ENCODE measurements at places on chromosomes 7 and 10.
A peak's percentile ranks its signal among the peaks of the same experiment; 100 is the strongest.

GRCh38 chr10:77075926-77076325, 561.7 kb downstream of the KCNMA1 start:
- no peak for DNase-seq

DNA sequence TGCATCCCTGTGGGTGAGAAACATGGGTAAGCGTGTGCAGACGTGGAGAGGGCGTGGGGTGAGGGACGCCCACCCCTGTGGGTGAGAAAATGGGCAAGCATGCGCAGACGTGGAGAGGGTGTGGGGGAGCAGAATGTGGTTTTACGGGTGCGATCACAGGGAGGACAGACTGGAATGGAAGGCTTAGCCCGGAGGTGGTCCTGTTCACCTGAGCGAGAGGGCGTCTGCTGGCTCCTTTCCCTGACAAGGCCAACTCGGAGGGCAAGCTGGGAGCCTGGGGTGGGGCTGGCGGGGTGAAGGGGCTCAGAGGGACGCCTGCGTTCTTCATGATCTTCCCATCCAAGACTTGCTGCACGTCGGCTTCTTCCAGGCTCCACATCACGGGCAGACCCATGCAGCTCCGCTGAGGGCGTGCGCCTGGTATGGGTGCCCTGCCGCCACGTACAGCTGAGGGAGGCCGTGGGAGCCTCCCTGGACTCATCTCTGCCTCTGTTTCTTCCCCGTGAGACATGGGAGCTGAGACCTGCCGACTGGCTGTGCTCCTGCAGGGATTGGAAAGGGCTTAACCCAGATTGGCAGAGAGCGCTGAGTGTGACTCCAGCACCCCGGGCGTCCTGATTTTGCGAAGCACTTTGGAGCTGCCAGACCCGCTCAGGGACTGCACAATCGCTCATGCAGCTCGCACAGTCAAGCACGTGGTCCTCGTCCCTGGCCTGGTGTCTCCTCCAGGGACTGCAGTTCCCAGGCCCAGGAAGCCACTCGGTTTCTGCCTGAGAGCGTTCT, 74.3 kb upstream of the SHH start:
- no peak for DNase-seq

GRCh38 chr10:110946496-110946895, 27.1 kb downstream of the SHOC2 start:
- peak; percentile 10 for DNase-seq

DNA sequence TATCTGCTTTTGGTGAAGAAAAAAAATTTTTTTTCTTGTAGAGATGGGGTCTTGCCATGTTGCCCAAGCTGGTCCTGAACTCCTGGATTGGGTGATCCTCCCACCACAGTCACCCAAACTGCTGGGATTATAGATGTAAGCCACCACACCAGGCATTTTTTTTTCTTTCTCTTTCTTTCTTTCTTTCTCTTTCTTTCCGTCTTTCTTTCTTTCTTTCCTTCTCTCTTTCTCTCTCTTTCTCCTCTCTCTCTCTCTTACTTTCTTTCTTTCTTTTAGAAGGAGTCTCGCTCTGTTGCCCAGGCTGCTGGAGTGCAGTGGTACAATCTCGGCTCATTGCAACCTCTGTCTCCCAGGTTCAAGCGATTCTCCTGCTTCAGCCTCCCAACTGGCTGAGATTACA, 3.5 kb upstream of the UBE2D4 start:
- DNase-seq, result no peak

DNA sequence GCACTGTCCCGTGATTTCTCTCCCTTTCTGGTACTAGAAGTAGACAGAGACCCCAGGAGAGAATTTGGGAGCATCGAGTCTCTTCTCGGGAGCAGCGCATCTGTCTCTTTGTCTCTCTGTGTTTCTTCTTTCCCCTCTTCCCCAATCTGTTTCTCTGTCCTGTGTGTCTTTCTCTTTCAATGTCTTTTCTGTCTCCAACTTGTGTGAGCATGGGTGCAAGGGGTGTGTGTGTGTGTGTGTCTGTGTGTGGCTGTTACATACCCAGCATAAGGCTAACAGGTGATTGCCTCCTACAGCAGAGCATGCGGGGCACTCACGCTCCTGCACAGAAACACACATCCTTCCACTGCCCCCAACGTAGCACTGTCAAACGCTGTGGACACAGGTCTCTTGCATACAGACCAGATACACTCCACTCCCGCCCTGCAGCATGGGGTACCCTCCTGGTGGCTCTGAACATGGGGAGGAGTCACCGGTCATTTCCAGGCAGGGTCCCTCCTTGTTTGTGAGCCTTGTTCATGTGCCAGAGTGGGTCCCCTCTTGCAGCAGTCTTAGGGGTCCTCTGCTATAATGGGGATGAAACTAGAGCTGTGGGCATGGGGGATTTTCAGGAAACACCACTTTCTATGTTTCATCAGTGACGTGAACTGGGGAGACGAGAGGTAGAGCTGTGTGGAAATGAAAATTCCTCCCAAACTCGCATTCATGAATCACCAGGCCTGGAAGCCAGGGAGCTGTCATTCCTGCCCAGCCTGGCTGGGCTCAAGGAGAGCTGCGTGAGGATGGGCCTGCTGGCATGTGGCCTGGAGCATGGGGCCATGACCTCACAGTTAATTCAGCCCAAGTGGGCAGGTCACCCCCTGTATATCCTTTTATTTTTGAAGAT, 980 bp downstream of the ADAMTS14 start:
- peak; percentile 76 for DNase-seq

- DNase-seq, result no peak
Measured at GRCh38 chr10:67331121-67331910, 364.7 kb downstream of the CTNNA3 start.

- no peak for DNase-seq
Measured at GRCh38 chr10:24149640-24150039, 59.3 kb upstream of the KIAA1217 start.

- peak; percentile 15 for DNase-seq
Measured at GRCh38 chr10:67883710-67884312, 645 bp upstream of the SIRT1 start.

DNA sequence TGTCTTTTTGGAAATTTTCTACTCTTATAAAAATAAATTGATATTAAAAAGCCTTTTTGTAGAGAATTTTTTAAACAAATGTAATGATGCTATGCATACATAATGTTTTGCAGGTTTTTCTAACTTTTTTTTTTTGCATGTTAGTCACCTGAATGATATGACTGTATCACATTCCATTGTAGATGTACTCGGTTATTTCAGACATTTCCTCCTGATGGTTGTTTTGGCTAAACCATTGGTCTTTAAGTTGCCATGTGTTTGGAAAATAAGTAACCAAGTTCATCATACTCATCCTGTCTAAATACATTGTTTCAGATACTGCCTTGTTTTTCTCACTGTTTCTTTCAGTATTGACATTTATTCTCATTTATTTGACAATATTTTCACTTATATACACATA, 25.8 kb downstream of the NHLRC2 start:
- DNase-seq, result peak; percentile 73

DNA sequence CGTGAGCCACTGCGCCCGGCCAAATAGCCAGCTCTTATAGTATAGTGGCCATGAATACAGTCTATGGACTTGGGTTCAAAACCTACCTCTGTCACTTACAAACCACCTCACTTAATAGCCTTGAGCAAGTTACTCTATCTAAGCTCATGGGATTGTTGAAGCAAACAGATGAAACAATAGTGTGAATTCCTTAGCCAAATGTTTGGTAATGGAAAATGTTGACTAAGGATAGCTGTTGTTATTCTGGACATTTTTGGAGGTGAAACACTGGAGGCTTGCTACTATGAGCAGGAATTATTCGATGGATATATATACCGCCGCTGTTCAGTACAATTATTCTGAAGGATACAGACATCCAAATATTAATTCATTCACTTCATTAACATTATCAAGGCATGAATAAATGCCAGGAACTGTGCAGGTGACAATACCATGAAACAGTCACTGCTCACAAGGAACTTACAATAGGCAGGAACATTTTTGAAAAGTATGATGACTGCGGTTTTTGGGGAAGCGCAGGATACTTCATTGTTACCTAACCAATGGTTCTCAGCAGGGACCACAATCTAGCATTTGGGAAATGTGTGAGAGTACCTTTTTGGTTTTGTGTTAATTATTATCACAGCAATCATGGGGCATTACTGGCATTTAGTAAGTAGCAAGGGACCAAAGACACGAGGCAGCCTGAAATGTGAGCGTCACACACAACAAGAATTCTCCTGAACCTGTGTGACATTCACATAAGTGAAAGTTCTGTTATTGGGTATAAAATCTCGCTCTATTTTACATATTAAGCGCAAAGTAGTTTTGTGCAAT, 55.7 kb downstream of the CUBN start:
- no peak for DNase-seq

DNA sequence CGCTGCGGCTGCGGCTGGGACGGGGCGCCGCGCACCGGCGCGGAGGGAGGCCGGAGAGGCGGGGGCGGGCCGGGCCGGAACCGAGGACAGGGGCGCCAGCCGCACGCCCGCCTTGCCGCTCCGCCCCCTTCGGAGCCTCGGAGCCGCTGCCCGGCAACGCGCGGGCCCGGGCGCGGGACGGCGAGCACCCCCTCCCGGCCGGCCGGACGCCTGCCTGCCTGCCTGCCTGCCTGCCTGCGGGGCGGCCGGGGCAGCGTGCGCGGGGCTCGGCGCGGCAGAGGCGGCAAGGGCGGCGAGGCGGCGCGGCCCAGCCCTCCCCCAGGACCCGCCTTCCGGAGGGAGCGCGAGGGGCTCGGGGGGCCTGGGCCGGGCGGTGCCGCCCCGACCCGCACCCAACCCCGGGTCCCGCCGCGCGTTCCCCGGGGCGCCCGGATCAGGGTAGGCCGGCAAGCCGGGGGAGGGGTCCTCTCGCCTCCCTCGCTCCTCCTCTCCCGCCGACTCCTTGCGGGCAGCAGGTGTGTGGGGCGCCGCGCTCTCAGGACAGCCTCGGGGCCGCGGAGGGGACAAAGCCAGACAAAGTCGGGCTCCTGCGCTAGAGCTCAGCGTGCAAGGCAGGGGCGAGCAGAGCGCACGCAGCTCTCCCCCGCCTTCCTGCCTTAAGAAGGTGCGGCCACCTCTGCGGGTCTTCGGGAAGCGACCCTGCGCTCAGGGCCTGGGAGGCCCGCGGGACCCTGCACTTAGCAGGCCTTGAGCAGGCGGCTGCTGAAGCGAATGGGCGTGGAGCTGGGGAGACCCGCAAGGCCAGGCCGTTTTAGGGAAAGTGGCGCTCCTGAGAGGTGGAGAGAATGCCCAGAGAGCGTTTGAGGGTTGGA, at the start of gene KIAA1549:
Gene KIAA1549, minus strand, starts transcription at position 58 of the 872 bp plus-strand sequence. CDS start 120 bp downstream, outside the sequence.
- DNase-seq, result peak; percentile 70

DNA sequence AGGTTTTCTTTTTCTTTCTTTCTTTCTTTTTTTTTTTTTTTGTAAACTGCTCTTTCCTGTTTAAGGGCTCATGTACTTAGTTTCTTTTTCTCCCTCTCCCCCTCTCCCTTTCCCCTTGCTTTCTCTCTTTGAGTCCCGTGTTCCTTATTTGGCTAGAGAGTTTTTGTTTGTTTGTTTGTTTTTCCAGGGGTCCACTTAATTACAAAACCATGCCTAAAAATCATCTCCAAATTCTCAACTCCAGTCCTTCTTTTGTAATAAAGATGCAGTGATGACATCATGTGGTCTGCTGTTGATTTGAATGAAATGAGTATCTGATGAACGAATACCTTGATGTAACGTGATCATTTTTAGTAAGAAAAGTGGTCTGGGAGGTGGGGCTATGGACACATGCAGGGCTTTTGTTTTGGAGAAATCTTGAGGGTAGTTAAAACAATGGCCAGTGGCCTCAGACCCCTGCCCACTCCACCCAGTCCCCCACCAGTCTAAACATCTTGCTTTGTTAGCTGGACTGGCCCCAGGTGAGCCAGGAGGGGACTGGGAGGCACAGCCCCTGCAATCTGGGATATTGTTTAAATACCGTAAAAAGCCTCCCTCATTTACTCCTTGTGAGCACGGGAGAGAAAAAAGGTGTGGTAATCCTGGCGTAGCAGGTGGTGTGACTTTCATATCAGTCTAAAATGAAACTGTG, 165.7 kb downstream of the LRMDA start:
- no peak for DNase-seq

GRCh38 chr10:117768333-117769042, 225.9 kb downstream of the EMX2 start:
- no peak for DNase-seq

- peak; percentile 91 for DNase-seq
Measured at GRCh38 chr10:75115137-75115536, 3.7 kb downstream of the SAMD8 start.

DNA sequence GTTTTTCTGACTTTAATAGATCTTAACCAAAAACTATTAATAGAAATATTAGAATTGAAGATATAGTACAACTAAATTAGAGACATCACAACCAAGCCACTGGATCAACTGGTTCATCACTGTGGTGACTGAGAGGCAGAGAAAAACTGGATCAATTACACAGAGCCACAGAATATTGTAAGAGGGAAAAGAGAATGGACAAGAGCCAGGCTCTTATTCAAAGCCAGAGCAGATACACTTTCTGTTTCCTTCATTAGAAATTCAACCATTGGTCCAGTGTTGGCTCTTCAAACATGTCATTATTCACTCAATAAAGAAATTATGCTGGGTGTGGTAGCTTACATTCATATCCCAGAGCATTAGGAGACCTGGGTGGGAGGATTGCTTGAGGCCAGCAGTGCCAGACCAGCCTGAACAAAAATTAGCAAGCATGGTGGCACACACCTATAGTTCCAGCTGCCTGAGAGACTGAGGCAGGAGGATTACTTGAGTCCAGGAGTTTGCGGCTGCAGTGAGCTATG, 295.1 kb downstream of the NEBL start:
- DNase-seq, result no peak

GRCh38 chr7:111138193-111138569, 47.3 kb downstream of the LRRN3 start:
- peak; percentile 44 for DNase-seq

DNA sequence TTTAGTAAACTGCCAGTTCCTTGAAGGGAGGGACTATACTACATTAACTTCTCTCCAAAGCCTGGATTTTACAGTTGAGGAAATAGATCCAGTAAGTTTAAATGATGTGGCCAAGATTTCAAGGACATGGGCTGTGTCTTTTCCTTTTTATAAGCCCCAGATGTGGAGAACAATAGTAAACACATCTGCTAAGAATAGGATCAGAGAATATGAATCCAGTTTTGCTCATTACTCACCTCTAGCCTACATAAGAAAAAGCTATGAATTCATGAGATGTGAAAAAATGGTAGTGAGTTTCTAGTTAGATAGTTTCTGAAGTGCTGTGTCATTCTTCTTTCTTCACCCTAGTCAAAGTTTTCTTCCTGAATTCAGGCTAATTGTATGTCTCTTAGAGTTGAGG, 38.6 kb downstream of the MAGI2 start:
- no peak for DNase-seq

GRCh38 chr7:140081774-140082425, 19.1 kb upstream of the PARP12 start:
- no peak for DNase-seq

DNA sequence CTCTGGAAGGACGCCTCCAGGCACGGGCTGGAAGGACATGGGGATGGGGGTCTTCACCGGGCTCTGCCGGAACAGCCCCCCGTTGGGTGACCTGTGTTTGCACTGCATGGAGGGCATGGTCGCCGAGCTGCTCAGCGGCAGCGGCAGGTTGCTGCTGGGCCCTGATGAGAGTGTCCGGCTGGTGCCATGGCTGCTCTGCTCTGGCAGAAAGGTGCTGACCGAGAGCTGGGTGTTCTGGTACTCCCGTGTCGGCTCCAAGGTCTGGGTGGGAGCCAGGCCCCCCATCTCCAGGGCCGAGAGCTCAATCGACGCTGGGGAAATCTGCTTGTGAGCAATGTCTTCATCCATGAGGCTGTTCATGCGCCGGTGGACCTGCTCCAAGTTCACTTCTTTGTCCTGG, 764.3 kb downstream of the GRID1 start:
- DNase-seq, result no peak

GRCh38 chr7:19060761-19061259, 56.6 kb downstream of the TWIST1 start:
- DNase-seq, result peak; percentile 44
